Esophagus muscularis mucosa (tissue), 4 donors: ENCODE measurements at places on chromosomes 4 and X. TPM values are rescaled to one million over a fixed set of nuclear protein-coding genes. Genes with fewer than 3 reads are reported as not detected.
A peak's percentile ranks its signal among the peaks of the same experiment; 100 is the strongest.

NRK gene
- total RNA-seq, result 7.6 TPM

CXXC4 gene
- total RNA-seq, result 1.7 TPM

RBM47 gene
- 13.3 TPM for total RNA-seq

DNA sequence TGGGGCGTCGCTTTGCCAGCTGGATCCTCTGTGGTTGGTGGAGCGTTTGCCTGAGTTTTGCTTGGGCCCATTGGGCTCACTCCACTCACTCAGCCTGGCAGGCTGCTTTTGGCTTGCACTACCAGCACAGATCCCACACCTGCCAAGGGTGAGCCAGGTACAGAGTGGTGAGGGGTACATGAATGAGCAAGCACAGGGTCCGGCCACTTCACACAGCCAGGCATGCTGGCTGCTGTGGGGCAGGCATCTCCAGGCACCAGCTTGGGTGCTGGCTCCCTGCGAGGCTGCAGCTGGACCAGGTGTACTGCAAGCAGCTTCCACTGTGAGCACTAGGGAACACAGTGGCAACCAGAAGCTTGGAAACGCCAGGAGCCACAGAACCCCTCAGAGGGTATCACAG, 60.1 kb upstream of the NPNT start:
- H3K4me1 ChIP-seq, result no peaks in the 10 kb centered on the region
- H3K36me3 ChIP-seq, result no peaks in the 10 kb centered on the region
- no peak overlapping the region for H3K4me3 ChIP-seq
- no peaks in the 10 kb centered on the region for H3K27me3 ChIP-seq

DNA sequence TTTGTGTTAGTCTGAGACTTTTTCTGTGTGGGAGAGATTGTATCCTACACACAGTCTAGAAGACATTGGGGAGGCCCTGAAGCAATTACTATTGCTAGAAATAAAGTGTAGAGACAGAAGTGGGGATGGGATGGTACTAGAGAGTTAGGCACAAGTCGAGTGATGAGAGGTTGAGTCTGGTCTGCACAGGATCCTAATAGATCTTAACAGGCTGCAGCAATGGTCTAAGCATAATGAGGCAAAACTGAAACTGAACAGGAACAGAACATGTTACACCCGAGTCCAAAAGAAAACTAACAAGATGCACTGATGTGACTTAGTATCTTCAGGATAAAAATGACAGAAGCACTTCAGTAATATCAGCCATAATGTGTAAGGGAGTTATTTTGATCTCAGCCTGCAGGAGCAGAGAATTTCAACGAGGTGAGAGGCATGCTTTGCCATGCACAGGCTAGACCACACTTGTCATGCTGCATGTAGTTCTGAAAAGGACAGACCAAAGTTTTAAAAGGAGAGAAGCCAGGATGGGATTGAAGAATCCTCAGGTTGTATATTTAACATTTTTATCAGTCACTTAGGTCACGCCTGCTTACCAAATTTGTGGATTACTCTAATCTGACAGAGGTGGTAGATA, 205.8 kb upstream of the BOD1L1 start:
- no peak overlapping the region for H3K4me3 ChIP-seq
- no peaks in the 10 kb centered on the region for H3K27me3 ChIP-seq
- no peaks in the 10 kb centered on the region for H3K36me3 ChIP-seq
- no peak for DNase-seq

- no peaks in the 10 kb centered on the region for H3K36me3 ChIP-seq
- H3K27me3 ChIP-seq, result no peaks in the 10 kb centered on the region
- peak overlapping the region; percentile 40 for H3K4me3 ChIP-seq
- DNase-seq, result no peak
- H3K27ac ChIP-seq, result peak overlapping the region; percentile 70
Measured at GRCh38 chrX:153672531-153673427, 834 bp downstream of the PNCK start.

- no peak for DNase-seq
- no peaks in the 10 kb centered on the region for H3K4me1 ChIP-seq
- H3K27me3 ChIP-seq, result no peaks in the 10 kb centered on the region
- H3K27ac ChIP-seq, result no peak overlapping the region
- no peak overlapping the region for H3K4me3 ChIP-seq
Measured at GRCh38 chr4:91288702-91289311, 1015.0 kb upstream of the GRID2 start.
